CD4-positive, alpha-beta T cell (primary cell): ENCODE measurements at places on chromosomes 11 and 22. TPM values are rescaled to one million over a fixed set of nuclear protein-coding genes. Genes with fewer than 3 reads are reported as not detected.

The MRGPRE gene
- total RNA-seq: not detected

The TRPC6 gene
- total RNA-seq: not detected

The ST14 gene
- 0.31 TPM for total RNA-seq

The SYT13 gene
- total RNA-seq: not detected

The CHADL gene
- total RNA-seq: 1.8 TPM

The VSIG2 gene
- total RNA-seq: not detected

The BIK gene
- 2.1 TPM for total RNA-seq

The LDLRAD3 gene
- total RNA-seq: 0.19 TPM

The GSTT2 gene
- total RNA-seq: not detected

The TSPAN32 gene
- total RNA-seq: 81.8 TPM

The ZNF215 gene
- total RNA-seq: 1.1 TPM

- H3K27me3 ChIP-seq: peaks cover 13% of the 10 kb centered on the region
- no peak overlapping the region for H3K27ac ChIP-seq
- no peaks in the 10 kb centered on the region for H3K36me3 ChIP-seq
- no peak overlapping the region for H3K4me3 ChIP-seq
Observed at GRCh38 chr11:45273509-45273908, 12.6 kb downstream of the SYT13 start.

DNA sequence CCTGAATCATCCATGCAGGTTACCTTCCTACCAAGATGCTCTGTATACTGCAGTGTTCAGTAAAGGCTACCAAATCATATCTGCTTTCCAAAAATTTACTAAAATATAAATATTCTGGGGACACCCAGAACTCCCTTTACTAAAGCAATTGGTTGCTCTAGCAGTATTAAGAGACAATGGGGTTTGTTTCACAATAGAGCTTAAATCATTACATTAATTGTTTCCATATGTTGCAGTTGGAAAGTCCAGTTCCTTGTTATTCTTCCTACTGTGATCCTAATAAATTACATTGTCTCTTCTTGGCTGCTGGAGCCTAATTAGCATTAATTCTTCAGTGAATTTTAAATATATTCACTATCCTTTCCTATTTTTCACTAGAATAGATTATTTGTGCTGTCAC, 316.0 kb upstream of the MTNR1B start:
- no peaks in the 10 kb centered on the region for H3K27me3 ChIP-seq
- DNase-seq: no peak
- H3K4me1 ChIP-seq: no peaks in the 10 kb centered on the region
- H3K36me3 ChIP-seq: no peaks in the 10 kb centered on the region

- H3K36me3 ChIP-seq: no peaks in the 10 kb centered on the region
- H3K4me3 ChIP-seq: no peak overlapping the region
- no peaks in the 10 kb centered on the region for H3K27me3 ChIP-seq
- H3K4me1 ChIP-seq: no peaks in the 10 kb centered on the region
- DNase-seq: no peak
- no peak overlapping the region for H3K27ac ChIP-seq
Observed at GRCh38 chr11:5297721-5298323, 3.9 kb downstream of the OR51B4 start.

DNA sequence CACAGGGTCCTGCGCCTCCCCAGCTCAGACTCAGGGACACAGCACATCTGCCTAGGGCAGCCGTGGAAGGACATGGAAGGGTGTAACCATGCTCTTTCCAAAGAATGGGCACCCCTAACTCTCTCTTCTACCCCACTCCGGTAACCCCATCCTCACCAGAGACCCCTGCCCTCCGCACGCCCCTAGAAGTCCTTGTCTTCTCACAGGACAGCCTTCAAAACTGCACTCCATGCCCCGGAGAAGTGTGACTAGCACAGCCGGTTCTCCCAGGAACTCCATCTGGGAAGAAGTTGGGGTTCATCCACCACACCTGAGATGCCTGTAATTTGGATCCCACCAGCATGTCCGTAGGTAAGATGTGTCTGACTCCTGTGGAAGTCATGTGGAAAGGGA, 25.0 kb downstream of the P2RY2 start:
- H3K4me1 ChIP-seq: peaks cover 9% of the 10 kb centered on the region
- no peaks in the 10 kb centered on the region for H3K36me3 ChIP-seq
- DNase-seq: no peak

DNA sequence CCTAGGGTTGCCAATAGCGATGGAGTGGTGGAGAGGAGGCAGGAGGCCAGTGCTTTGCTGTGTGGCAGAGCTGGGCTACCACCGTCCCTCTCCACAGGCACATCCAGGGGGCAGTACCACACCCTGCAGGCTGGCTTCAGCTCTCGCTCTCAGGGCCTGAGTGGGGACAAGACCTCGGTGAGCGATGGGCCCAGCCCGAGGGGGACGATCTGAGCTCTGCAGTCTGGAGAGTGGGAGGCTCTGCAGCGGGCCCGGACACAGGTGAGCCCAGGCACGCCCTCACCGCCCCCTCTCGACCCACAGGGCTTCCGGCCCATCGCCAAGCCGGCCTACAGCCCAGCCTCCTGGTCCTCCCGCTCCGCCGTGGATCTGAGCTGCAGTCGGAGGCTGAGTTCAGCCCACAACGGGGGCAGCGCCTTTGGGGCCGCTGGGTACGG, 2.5 kb downstream of the PKP3 start:
- no peaks in the 10 kb centered on the region for H3K27me3 ChIP-seq
- peaks cover 24% of the 10 kb centered on the region for H3K4me1 ChIP-seq
- no peaks in the 10 kb centered on the region for H3K36me3 ChIP-seq
- peak overlapping the region; percentile 47 for H3K4me3 ChIP-seq
- DNase-seq: peak; percentile 59
- H3K27ac ChIP-seq: no peak overlapping the region

- peaks cover 22% of the 10 kb centered on the region for H3K27me3 ChIP-seq
- H3K4me1 ChIP-seq: peaks cover 25% of the 10 kb centered on the region
- no peak for DNase-seq
- no peaks in the 10 kb centered on the region for H3K36me3 ChIP-seq
- no peak overlapping the region for H3K4me3 ChIP-seq
- H3K27ac ChIP-seq: no peak overlapping the region
Observed at GRCh38 chr11:7574491-7575130, 60.8 kb downstream of the PPFIBP2 start.

GRCh38 chr11:40166892-40167291, 1292.6 kb downstream of the LRRC4C start:
- H3K4me1 ChIP-seq: no peaks in the 10 kb centered on the region
- no peak overlapping the region for H3K27ac ChIP-seq
- H3K36me3 ChIP-seq: no peaks in the 10 kb centered on the region
- DNase-seq: no peak
- no peak overlapping the region for H3K4me3 ChIP-seq

DNA sequence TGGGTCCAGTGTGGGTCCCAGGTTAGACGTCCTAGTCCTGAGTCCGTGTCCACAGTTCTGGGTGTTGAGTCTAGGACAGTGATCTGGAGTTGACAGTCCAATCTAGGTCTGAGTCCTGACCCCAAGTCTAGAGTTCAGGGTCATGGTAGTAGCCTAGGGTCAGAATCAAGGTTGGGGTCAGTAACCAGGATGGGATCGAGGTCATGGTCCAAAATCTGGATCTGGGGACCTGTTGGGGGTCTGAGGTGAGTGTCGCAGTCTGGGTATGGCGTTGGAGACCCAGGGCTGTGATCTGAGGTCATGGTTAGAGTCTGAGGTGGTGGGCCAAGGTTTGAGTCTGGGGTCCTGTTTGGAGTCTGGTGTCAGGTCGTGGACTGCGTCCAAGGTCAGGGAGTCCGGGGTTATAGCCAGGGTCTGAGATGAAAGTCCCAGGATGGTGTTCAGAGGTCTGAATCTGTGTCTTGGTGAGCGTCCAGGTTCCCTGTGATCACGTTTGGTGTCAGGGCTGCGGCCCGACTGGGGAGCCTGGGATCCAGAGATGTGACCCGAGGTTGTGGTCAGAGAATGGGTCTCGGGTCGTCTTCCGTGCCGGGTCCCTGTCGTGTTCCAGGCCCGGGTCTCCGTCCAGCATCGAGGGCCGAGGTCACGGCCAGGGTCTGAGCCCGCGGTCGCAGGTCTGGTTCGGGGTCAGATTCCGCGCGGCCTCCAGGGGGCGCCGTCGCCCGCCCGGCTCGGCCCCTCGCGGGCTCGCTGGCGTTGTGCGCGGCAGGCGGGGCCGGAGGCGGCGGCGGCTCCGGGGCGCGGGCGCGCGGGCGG, 432 bp upstream of the GRK2 start:
- H3K27ac ChIP-seq: peak overlapping the region; percentile 15
- peak; percentile 84 for DNase-seq
- peak overlapping the region; percentile 27 for H3K4me3 ChIP-seq
- peaks cover 71% of the 10 kb centered on the region for H3K4me1 ChIP-seq

DNA sequence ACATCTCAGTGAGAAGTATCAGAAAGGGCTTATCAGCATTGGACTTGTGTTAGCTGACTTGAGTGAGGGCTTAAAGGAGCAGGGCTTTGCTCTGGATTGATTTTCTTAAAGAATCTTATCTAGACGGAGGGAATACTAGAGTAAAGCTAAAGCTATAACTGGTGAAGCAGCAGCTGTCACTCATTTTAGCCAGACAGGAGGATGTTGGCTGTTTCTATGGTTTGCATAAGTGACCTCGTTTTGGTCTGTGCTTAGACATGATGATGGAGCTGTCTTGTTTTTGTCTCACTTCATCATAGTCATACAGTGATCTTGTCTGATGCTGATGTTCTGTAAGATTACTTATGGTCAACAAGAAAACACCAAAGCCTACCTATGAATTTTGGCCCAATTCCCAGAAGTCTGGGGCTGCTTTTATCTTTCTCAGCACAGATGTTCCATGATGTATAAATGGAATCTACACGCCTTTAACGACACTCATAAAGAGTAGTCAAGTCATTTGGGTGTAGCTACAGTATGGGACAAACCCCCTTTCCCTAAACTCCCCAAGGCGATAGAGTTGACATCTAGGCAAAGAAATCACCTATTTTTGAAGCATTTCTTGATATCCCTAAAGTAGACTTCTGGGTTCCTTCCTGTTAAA, 77.5 kb upstream of the UCP3 start:
- no peak overlapping the region for H3K27ac ChIP-seq
- no peaks in the 10 kb centered on the region for H3K4me1 ChIP-seq
- H3K4me3 ChIP-seq: no peak overlapping the region
- DNase-seq: no peak

- no peak overlapping the region for H3K4me3 ChIP-seq
- no peaks in the 10 kb centered on the region for H3K4me1 ChIP-seq
- no peaks in the 10 kb centered on the region for H3K36me3 ChIP-seq
- no peaks in the 10 kb centered on the region for H3K27me3 ChIP-seq
Observed at GRCh38 chr22:36015155-36015810, 13.3 kb downstream of the RBFOX2 start.

DNA sequence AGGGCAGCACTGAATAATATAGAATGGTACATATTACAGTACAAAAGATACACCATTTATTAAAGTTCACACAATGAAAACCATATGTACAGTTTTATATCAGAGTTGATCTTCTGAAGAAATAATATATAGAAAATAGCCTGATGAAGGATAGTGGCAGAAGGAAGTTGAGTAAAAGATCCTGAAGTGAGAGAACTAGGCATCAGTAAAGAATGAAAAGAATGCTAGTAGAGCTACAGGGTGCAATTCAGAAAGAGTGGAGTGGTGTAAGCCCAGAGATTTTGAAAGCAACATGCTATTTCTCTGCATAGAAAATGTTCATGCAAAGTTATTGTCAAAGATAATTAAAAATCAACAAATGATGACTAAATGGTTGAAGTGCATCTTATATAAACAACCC, 1552.7 kb upstream of the TENM4 start:
- no peak overlapping the region for H3K27ac ChIP-seq
- H3K36me3 ChIP-seq: no peaks in the 10 kb centered on the region
- DNase-seq: no peak
- no peaks in the 10 kb centered on the region for H3K27me3 ChIP-seq

DNA sequence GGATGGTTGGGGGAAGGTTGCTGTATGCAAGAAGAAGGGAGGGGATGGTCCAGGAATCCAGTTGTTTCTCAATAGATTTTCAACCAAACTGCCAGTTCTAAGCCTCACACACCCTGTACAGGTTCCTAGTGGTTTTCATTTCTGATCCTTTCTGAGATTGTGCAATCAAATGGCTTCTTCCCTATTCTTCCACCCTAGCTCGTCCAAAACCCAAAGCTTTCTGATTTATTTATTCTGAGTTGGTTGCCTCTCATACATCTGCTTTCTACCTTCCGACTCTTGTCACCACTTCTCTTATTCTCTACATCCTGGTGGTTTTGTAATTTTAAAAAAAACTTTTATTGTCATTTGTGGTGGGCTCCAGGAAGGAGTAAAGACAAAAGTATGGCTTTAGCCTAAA, 12.6 kb downstream of the OR5A2 start:
- no peaks in the 10 kb centered on the region for H3K36me3 ChIP-seq
- peaks cover 5% of the 10 kb centered on the region for H3K27me3 ChIP-seq

GRCh38 chr11:22677153-22677903, 10.9 kb downstream of the GAS2 start:
- no peak overlapping the region for H3K27ac ChIP-seq
- H3K36me3 ChIP-seq: no peaks in the 10 kb centered on the region

DNA sequence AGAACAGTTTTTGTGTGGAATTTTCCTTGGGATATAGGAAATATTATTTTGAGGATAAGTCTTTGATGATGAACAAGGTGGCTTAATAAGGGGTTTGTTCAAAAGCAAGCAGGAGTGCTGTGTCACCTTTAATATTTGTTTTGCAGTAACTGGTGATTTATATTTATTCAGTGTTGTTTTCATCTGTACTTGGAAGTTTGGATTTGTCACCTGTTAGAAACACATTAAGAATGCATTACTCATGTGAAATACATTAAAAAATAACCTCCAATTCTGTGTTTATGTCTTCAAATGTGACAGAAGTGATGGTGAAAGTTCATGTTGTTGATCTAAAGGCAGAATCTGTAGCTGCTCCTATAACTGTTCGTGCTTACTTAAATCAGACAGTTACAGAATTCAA, 70.5 kb downstream of the DKK3 start:
- H3K27me3 ChIP-seq: no peaks in the 10 kb centered on the region
- no peaks in the 10 kb centered on the region for H3K4me1 ChIP-seq
- no peak overlapping the region for H3K27ac ChIP-seq
- no peak for DNase-seq
- H3K4me3 ChIP-seq: no peak overlapping the region
- H3K36me3 ChIP-seq: peaks cover 89% of the 10 kb centered on the region

GRCh38 chr11:120613264-120614226, 102.0 kb downstream of the GRIK4 start:
- no peaks in the 10 kb centered on the region for H3K27me3 ChIP-seq
- no peak overlapping the region for H3K27ac ChIP-seq
- H3K4me3 ChIP-seq: no peak overlapping the region
- H3K36me3 ChIP-seq: no peaks in the 10 kb centered on the region
- no peak for DNase-seq

GRCh38 chr11:47157805-47158204, 18.9 kb downstream of the ARFGAP2 start:
- no peak for DNase-seq
- no peaks in the 10 kb centered on the region for H3K27me3 ChIP-seq
- H3K4me1 ChIP-seq: peaks cover 39% of the 10 kb centered on the region

DNA sequence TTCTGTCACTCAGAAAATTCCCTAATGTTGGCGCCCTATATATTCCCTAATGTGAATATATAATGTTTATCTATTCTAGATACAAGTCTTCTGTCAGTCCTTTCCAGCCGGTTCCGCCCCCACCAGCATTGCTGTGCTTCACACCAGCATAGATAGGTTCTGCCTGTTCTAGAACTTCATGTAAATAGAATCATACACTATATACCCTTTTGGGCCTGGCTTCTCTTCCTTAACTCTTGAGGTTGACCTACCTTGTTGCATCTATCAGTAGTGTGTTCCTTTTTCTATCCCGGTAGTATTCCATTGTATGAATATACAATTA, 34.6 kb downstream of the OTOG start:
- H3K36me3 ChIP-seq: no peaks in the 10 kb centered on the region
- DNase-seq: no peak
- no peak overlapping the region for H3K27ac ChIP-seq
- no peak overlapping the region for H3K4me3 ChIP-seq
- no peaks in the 10 kb centered on the region for H3K27me3 ChIP-seq
- no peaks in the 10 kb centered on the region for H3K4me1 ChIP-seq

GRCh38 chr22:42010778-42011177, 12.2 kb downstream of the WBP2NL start:
- no peak for DNase-seq
- H3K27ac ChIP-seq: no peak overlapping the region
- H3K27me3 ChIP-seq: no peaks in the 10 kb centered on the region
- H3K4me1 ChIP-seq: no peaks in the 10 kb centered on the region
- H3K4me3 ChIP-seq: no peak overlapping the region
